Prostate gland (tissue), 2 donors: ENCODE measurements at places on chromosomes 11 and 22.

- DNase-seq, result no peak
These were observed 5.7 kb downstream of the GAL3ST3 start for GRCh38 chr11:66042996-66043906.

GRCh38 chr11:18567081-18567480, 21.5 kb downstream of the UEVLD start:
- no peak for DNase-seq

DNA sequence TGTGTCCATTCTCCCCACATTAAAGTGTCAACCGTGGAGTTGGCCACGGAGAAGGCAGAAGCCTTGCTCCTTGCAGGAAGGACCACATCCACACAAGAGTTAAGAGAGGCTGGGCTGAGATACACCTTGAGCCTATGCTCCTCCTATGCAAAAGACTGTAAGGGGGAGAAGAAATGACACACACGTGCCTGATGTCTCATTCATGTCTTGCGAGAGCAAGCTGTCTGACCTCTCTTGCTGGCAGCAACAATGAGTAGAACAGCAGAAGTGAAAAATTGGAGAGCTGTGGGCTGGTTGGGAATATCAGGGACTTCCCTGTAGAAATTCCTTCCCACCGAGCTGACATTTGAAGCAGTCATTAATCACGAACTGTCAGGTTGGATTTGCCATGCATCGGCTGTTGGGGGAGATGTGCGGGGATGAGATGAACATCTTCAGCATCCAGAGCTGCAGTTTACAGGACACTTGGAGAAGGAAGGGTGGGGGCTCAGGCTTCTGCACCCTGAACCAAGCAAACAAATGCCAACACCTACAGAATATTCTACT, 139.3 kb downstream of the MYO18B start:
- no peak for DNase-seq

DNA sequence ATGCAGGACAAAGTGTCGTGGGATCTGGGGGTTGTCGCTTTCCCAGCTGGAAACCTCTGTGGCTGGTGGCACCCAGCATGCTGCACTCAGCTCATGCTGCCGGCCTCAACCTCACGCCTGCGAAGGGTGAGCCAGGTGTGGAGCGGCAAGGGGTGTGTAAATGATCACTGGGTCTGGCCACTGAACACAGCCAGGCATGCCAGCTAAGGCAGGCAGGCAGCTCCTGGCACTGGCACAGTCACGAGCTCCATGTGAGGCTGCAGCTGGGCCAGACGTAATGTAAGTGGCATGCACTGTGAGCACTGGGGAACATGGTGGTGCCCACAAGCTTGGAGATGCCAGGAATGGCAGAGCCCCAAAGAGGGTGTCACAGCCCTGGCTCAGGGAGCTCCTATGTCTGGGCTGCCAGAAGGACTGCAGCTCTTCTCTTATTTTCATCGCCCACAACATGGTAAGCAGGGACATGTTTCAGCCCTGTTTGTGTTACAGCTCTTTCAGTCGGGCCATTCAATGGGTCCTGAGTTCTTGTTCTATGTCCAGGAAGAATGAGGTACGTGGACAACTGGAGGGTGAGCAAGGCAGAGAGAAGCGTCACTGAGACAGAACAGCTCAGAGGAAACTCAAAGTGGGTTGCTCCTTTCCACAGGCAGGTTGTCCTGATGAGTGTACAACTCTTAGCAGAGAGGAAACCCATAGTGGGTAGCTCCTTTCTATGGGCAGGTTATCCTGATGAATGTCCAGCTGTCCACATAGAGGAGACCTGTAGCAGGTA, 403.8 kb downstream of the CNTN5 start:
- no peak for DNase-seq

- no peak for DNase-seq
These were observed 67.6 kb upstream of the MTMR2 start for GRCh38 chr11:95991545-95991944.

DNA sequence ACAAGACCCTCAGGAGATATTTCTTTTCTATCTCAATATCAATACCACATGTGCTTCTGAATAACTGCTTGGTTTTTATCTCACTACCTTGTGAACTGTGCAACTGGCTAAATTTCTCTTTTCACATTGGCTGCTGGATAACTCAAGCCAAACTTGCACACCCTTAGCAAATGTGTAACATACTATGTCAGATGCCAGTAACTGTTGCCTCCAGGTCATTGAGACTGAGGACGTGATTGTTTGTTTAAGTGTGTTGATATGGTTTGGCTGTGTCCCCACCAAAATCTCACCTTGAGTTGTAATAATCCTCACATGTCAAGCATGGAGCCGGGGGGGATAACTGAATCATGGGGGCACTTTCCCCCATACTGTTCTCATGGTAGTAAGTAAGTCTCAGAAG, 90.2 kb upstream of the LIN7C start:
- no peak for DNase-seq

DNA sequence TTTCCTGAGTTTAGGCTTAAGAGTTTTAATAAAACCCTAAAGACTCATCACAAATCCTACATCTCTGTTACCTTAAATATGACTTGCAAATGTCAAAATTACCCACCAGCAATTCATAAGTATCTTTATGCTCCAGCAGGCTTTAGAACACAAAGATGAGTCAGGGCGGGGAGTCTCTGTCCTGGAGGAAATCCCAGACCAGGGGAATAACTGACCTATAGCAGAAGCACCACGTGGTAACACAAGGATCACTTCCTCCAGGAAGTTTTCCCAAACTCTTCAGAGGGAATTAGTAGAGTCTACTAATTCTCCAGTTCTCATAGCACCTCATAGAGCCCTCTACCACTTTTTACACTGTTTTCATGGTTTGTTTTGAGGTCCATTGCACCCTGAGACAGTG, 217.0 kb downstream of the NAV2 start:
- no peak for DNase-seq

GRCh38 chr11:4385978-4386740, 7.3 kb downstream of the TRIM21 start:
- no peak for DNase-seq

DNA sequence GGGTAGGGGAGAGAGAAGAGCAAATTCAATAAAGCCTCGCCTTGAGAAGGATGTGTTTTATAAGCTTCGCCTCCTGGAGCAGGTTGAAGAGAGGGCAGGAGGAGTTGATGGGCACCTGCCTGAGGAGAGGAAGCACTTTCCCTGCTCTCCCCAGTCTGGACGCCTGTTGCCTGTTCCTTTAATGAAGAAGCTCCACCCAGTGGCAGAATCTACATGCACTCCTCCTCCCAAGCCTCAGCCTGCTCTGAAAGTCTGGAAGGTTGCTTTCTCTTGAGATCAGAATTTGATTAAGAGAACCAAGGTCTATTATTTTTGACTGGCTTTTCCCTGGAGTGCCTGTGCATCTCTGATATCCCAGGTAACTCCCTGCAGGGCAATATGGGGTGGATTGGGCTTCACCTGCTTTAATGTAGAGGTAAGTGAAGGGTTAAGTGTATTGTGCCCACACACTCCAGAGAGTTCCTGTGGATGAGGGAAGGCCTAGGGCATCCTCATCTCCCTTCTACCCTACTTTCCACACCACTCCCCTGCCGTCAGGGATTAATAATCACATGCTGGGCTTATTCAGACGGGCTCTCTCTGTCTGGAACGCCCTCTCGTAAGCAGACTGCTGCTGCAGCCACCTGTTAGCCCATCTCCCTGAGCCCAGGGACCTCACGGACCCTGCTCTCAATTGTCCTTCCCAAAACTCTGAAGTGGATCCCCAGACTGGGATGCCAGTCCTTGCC, 22.3 kb downstream of the NTM start:
- DNase-seq, result no peak

- no peak for DNase-seq
These were observed 32.8 kb downstream of the ARHGAP20 start for GRCh38 chr11:110679323-110679975.

- DNase-seq, result no peak
These were observed 4.3 kb upstream of the PHLDA2 start for GRCh38 chr11:2933375-2934020.

GRCh38 chr22:47002692-47003091, 240.2 kb downstream of the TBC1D22A start:
- no peak for DNase-seq
